ENCODE measurements at places on chromosomes 12 and 14. TPM values are rescaled to one million over a fixed set of nuclear protein-coding genes. Genes with fewer than 3 reads are reported as not detected.

GRCh38 chr12:108683906-108684556 is 47.3 kb downstream of the CORO1C start:
- no peak for DNase-seq

DNA sequence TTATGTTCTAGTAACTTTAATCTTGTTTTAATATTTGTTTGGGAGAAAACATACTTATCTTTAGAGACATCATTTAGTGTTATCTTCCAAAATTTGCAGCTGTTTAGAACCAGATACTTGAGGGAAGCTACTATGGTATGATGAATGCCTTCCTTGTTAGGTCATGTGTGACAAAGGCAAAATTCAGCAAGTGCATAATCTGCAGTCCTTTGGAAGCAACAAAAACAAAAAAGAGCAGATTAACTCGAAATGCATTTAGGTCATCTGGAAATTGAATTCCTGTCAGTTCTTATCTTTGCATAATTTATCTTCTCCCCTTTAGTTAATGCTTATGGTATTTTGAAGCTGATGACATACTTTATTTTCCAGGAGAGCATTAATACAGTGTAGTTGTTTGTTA is 3.5 kb downstream of the FBXO34 start:
- no peak for DNase-seq

DNA sequence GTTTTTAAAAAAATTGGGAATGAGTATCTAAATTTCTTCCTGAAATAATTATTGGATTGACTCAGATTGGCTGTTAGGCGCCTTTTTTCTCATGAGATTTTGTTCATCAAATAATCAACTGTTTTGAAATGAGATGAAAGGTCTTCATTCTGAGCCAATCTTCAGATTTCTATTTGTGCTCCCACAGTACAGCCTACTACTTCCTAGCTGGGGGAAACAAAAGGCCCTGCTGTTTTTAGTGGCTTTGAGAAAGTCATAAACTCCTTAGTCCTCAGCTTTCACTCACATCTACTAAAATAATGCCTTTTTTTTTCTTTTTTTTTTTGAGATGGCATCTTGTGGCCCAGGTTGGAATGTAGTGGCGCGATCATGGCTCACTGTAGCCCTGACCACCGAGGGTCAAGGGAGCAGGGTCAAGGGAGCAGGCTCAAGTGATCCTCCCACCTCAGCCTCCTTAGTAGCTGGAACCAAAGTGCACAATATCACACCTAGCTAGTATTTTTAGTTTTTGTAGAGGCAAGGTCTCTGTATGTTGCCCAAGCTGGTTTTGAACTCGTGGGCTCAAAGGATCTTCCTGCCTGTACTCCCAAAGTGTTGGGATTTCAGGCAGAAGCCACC is 15.2 kb downstream of the NACA start:
- no peak for DNase-seq

- DNase-seq, result no peak
Measured at GRCh38 chr12:92619730-92620684, 82.8 kb upstream of the PLEKHG7 start.

- no peak for DNase-seq
Measured at GRCh38 chr14:71905031-71905430, 27.2 kb upstream of the RGS6 start.

DNA sequence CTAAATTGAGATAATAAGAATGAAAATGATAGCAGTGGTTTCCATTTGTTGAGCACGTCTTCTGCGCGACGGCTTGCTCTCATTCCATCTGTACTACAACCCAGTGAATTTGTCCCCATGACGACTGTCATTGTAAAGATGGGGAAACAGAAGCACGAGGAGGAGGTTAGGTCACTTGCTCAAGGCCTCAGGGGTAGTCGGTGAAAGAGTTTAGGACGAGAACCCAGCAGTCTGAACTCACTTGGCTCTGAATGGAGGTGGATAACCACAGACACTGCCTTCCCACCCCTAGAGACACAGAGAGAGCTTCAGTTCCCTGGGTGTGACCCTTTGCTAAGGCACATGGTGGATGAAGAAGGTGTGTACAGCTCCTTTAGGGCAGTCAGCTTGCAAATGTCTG is 30.9 kb upstream of the PLEKHG3 start:
- no peak for DNase-seq

GRCh38 chr12:101592921-101593320 is 1.9 kb upstream of the MYBPC1 start:
- DNase-seq, result no peak

GRCh38 chr12:109331301-109331952 is 16.3 kb upstream of the MYO1H start:
- DNase-seq, result no peak

GRCh38 chr12:16670456-16671050 is 64.6 kb upstream of the LMO3 start:
- DNase-seq, result no peak

GRCh38 chr12:84922693-84923092 is 10.1 kb upstream of the SLC6A15 start:
- no peak for DNase-seq

GRCh38 chr14:90664911-90665310 is 151.3 kb downstream of the TTC7B start:
- DNase-seq, result no peak

GRCh38 chr12:18907127-18907526 is 169.2 kb downstream of the CAPZA3 start:
- DNase-seq, result no peak

- no peak for DNase-seq
Measured at GRCh38 chr12:132218915-132219314, 74.7 kb downstream of the NOC4L start.

DNA sequence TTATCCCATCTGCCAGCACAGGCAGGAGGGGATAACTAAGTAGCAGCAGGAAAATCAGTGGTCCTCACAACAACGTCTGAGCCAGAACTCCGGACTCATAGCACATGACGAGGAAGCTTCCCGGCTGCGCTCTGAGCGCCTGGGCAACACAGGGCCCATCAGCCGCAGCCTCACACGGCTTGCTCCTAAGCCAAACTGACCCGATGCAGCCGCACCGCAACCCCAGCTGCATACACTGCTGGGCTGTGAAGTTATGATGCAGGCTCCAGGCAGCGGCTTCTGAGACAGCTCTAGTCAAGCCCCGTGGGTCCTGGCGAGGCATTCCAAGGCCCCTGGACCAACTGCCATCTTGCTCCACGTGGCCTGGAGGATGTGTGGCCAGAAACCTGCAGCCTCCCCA is 28.1 kb downstream of the ZFYVE21 start:
- DNase-seq, result no peak

- no peak for DNase-seq
Measured at GRCh38 chr12:4190366-4191063, 83.0 kb upstream of the CCND2 start.

DNA sequence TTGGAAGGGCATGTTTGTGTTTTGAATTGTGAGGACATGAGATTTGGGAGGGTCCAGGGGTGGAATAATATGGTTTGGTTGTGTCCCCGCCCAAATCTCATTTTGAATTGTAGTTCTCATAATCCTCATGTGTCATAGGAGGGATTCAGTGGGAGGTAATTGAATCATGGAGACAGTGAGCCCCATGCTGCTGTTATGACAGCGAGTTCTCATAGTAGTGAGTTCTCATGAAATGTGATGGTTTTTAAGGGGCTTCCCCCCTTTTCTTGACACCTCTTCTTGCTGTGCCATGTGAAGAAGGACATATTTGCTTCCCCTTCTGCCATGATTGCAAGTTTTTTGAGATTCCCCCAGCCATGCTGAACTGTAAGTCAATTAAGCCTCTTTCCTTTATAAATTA is 260.0 kb downstream of the DUSP6 start:
- no peak for DNase-seq

DNA sequence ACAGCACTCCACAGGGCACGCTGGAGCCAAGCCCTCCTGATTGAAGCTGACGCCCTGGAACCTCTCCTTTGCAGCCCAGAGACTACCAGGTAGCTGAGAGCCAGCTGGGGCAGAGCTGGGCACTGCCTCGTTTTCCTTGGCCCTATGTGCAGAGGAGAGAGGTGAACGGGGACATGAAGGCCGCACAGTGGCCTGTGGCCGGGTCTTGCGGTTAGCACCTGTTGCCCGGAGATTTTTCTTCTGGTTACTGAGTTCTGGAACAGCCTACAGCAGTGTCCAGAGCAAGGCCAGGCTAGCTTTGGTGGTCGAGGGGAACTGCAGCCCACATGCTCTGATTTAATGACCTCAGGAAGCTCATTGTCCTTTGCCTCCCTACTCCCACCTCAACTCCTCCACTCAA is 201.3 kb upstream of the PRMT8 start:
- DNase-seq, result no peak

- DNase-seq, result no peak
Measured at GRCh38 chr14:92753250-92753649, 4.8 kb upstream of the LGMN start.

- no peak for DNase-seq
Measured at GRCh38 chr14:61119006-61119405, 138.0 kb downstream of the SLC38A6 start.

DNA sequence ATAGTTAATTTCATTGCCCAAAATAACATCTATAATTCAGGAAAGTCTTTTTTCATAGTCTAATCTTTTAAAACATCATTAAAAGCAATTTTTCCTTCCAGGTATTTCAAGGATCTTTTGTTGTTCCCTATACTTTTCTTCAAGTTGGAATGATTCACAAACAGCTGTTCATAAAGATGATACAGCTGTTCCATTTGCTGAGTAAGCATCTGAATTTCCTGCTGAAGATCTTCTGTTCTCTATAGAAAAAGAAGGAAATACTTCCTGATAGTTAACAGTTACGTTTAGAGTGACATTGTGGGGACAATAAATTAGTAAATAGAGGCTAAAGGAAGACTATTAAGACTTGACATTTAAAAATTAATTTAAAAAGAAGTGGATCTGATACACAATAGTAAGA is 30.3 kb upstream of the ESR2 start:
- DNase-seq, result no peak

DNA sequence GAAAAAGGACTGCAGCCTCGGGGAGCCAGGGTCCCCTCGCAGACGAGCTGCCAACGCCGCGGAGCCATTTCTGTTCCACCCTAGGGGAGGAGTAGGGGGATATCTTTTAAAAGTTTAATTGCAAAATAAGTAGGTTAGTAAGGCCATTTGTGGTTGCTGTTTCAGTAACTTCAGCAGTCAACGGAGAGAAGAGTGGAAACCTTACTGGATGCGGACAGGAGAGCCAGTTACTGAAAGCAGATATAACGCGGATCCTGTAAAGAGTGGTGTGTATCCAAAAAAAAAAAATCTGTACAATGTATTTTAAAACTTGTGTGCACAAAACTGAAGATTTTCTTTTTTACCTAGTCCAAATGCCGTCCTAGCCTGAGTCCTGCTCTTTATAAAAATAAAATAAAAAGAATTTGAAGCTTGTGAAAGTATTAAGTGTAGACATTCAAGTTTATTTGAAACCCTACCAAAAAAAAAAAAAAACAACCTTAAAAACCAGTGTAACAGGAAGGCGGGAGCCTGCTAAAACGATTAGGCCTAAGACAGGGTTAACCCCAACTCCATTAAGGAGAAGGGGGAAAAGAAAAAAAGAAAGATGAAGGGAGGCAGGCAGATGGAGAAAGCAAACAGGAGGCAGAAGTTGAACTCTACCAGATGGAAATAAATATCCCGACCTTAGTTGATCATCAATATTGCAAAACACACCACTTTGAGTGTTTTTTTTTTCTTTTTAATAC is 1.0 kb upstream of the BTG1 start:
- DNase-seq, result no peak

DNA sequence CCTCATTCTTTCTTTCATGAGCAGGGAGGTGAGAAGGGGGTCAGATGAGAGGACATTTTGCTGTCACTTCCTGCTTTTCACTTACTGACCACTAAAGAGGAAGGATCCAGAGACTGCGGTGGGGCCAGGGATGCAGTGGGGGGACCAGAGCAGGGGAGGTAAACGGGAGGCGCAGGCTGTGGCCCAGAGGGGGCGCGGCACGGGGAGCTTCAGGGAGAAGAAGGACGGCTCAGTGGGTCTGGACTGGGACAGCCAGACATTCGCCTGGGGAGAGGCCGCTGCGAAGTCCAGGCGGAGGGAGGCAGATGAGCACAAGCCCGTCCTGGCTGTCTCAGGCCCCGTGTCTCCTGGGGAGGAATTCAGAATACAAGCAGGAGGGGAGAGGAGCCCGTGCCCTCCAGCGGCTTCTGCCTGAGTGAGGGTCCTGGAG is 41.2 kb downstream of the SLC6A12 start:
- DNase-seq, result no peak

DNA sequence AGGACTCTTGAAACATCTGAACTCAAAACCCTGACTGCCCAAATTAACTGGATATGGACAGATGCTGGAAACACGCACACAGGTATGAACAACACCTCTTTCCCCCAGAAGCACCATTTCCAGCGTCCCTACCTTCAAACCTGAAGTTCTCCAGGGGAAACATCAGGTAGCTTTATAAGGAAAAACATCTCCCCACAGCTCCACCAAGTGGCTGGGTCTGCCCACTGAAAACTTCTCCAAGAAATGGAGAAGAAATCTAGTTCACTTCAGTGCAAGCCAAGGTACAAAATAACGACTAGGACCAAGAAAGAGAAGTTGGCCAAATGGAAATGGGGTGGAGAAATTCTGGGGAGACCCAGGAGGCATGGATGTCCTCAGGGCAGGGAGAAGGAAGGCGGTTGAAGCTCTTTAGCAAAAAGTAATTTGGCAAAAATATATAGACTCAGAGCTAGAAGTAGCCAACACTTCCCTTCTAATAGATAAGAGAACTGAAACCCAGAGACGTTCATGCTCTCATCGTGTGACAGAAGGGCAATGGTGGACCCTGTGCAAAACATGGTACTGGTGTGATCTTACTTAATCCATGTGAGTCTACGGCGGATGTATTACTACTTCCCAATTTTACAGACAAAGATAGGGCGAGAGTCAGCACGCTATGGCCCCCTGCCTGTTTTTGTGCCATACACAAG is 10.5 kb upstream of the NUAK1 start:
- no peak for DNase-seq

DNA sequence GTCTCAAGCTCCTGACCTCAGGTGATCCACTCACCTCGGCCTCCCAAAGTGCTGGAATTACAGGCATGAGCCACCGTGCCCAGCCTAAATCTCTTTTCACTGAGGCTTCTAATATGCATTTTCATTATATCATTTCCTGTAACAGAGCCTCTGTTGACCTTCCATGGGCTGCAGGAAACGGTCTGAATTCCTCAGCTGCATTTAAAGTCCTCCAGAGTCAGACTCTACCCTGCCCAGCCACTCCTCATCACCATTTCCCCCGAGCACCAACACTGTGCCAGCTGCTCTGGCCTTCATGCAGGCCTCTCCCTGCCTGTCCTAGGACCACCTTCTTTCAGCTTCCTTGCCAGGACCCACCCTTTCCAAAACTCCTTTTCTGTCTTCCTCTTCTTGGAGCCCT is 9.8 kb upstream of the NFKBIA start:
- DNase-seq, result no peak

The SRRM4 gene
- polyA plus RNA-seq, result 0.03 TPM

The COX8C gene
- 0.48 TPM for polyA plus RNA-seq

The PRB2 gene
- not detected for polyA plus RNA-seq

The BCL11B gene
- 1.7 TPM for polyA plus RNA-seq

The FAIM2 gene
- polyA plus RNA-seq, result 4.7 TPM

The ASCL1 gene
- polyA plus RNA-seq, result not detected

The RBM19 gene
- 23.4 TPM for polyA plus RNA-seq

The CTSG gene
- 0.88 TPM for polyA plus RNA-seq

The ZFHX2 gene
- 5.3 TPM for polyA plus RNA-seq

Data from left renal cortex interstitium (tissue), 4 donors.